Left renal cortex interstitium (tissue), 4 donors: ENCODE measurements at places on chromosomes 1 and 21.

GRCh38 chr1:34590211-34590623 is 164.6 kb upstream of the GJB5 start:
- DNase-seq, result no peak

DNA sequence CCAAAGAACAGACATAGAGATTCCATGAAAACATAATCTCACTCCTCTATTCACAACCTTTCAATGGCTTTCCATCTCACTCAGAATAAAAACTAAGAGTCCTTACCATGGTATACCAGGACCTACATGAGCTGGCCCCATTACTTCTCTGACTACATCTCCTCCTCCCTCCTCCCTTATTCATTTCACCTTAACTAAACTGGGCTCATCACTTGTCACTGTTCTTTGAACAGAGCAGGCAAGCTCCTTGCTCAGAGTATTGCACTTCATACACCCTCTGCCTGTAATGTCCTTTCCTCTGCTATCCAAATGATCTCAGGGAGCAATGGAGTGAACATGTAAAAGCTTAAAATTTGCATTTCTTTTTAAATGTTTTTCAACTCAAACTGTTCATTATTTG is 142.0 kb downstream of the MRPL39 start:
- no peak for DNase-seq

DNA sequence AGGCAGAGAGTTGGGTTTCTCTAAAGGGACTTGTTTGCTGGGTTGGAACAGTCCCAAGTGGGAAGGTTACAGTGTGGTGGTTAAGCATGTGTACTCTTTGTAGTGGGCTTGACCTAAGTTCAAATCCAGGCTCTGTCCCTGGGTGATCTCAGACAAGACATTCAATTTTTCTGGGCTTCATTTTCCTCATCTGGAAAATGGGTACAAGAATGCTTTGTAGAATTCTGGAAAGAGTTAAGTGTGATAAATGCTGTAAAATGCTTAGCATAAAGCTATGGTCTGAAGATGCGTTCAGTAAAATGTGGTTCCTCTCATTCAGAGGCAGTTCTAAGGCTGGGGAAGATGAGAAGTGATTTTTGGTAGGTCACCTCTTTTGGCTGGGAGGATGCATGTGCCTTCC is 805 bp downstream of the GRHL3 start:
- DNase-seq, result no peak

DNA sequence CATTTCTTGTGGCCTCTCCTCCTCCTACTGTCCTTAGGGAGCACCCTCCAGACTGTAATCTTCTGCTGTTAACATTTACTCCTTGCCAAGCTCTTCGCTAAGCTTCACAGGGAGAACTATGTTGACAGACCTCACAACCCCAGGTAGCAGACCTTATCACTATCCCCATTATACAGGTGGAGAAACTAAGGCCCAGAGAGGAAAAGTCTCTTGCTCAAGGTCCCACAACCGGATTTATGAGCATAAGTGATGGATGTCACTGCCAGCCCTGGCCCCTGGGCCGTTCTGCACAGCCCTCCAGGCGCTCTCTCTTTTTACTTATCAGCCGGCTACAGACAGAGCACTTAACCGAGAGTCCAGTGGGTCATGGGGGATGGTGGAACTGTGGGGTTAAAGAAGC is 18.1 kb downstream of the LYPD8 start:
- no peak for DNase-seq

DNA sequence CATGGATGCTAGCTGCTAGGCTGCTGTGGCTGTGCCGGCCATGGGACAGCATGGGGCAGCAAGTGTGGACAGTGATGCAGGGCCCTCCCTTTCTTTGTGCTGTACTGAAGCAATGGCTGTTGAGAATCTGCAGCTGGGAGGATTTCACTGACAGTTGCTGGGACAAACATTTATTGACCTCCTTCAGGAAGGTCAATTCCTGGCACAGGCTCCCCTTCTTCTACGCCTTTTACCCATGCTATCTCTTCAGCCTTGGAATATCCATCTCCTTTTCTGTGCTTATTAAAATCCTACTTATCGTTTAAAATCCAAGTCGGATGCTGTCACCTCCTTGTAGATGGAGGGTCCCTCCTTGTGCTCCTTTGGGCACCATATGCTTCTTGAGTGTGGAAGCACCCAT is 213.1 kb upstream of the USP24 start:
- DNase-seq, result no peak

GRCh38 chr1:43868741-43869067 is 64.9 kb upstream of the ARTN start:
- no peak for DNase-seq

- DNase-seq, result no peak
Observed at GRCh38 chr1:5644281-5645134, 347.7 kb downstream of the NPHP4 start.

- DNase-seq, result no peak
Observed at GRCh38 chr1:246583056-246583440, 16.8 kb downstream of the CNST start.

DNA sequence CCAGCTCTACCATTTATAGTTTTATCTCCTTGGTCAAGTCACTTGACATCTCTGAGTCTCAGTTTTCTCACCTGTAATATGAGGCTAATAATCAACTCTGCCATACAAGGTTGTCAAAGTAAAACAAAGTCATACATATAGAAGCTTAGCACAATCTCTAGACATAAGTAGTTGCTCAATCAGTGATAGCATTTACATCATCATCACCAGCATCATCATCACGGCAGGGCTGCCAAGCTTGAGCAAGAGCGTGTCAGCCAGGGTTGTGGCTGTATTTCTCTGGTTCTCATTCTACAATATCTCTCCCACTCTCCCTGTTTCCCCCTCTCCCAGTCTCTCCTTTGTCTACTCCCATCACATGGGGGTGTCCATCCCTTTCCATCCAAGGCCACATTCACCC is 41.7 kb upstream of the COA6 start:
- DNase-seq, result no peak

DNA sequence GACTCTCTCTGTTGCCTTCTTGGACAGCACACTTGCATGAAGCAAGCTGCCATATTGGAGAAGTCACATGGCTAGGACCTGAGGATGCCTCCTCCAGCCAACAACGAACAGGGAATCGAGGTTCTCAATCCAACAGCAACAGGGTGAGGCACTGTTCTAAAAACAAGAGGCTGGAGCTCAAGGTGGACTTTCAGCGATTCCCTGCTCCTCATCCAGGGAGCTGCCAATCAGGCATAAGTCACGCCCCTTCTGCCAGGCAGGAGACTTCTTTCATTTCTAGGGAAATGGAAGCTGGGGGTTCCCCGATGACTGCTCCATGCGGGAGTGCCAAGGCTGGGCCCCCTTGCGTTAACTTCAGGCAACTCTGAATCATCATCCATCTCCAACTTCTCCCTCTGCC is 22.7 kb upstream of the IFNAR1 start:
- DNase-seq, result no peak

DNA sequence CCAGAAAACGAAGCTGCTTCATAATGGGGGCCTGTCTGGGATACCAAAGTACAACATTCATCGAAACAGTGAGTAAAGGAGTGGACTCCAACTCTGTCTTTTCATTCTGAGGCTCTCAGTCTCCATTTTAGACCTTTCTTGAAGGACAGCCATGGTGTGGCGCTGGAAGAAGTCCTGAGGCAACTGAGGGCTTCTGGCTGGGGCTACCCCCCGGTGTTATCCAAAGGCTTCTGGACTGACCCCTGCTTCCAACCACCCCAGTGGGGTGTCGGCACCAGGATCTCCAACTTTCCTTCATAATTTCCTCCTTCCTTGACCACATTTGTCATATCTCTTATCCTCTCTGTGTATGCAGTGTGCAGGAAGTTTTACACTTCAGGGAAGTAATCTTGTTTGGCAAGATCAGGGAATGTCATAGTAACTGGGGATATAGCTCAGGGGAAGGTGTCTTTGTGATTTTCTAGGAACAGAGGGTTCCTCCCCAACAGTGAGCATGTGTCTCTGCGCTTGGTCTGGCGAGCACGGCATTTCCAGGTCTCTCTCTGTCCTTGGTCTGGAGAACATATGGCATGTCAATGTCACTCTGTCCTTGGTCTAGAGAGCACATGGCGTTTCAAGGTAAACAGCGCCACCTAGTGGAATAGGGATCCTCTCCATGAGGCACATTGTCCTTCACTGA is 19.4 kb upstream of the BSDC1 start:
- DNase-seq, result no peak

- DNase-seq, result no peak
Observed at GRCh38 chr1:21511579-21512522, 2.6 kb downstream of the ALPL start.

GRCh38 chr1:28954126-28954726 is 39.9 kb downstream of the EPB41 start:
- no peak for DNase-seq

GRCh38 chr1:50350421-50350820 is 72.8 kb downstream of the DMRTA2 start:
- DNase-seq, result no peak

GRCh38 chr1:18923756-18924211 is 21.4 kb upstream of the ALDH4A1 start:
- DNase-seq, result peak; percentile 59

DNA sequence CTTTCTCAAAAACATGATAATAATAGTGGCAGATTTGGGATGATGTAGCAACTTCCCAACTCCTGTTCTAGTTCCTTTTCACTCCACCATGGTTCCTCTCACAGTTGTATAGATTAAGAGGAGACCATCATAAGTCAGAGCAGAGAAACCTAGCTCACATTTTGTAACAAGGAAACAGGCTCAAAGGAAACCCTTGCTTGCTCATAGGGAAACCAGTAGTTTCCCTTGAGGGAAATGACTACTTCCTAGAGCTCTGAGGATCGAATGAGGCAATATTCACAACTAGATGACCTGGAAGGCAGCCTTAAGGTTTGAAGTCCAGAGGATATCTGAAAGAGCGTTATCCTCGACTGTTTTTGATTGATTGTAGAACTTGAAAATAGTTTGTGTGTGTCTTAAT is 76.1 kb upstream of the C8B start:
- DNase-seq, result no peak

GRCh38 chr1:217897100-217897499 is 266.0 kb downstream of the SPATA17 start:
- no peak for DNase-seq

DNA sequence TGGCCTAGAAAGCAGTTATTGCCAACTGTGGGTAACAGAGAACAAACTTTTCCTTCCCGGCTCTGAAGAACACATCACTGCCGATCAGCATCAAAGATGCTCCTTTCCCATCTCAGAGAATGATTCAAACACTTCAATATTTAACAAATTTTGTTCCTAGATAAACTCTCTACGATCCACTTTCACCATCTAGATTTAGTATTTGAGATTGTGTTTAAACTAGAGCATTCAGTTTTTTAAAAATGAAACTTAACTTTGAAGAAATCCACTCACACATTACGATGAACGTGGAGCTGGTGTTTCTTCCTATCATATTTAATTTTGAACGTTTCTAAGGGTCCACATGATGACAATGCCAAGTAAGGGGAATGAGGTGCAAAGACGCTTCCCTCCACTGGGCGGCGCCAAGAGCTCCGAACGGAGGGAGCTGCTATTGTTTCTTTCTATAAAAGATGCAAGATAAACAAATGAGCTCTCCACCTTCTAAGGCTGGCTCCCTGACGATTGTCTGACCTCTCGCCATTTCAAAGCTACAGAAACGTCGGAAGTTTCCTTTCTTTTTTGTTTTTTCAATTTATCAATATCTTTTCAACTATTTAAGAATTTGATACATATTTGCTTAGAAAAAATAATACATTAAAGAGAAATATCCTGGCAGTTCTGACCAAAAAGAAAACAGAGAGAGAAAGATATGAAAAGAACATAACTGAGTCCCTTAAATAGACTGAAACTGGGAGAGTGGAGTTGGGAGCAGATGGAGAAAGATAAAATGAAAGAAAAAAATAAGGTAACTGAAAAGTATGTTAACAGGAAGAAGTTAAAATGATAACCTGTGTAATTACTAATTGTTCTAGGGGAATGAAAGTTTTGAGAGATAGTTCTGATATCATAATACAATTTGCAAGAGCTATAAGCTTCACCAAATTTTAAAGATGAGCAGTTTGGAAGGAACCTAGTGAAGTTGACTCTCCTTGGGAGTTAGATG is 4.4 kb upstream of the BARHL2 start:
- no peak for DNase-seq

DNA sequence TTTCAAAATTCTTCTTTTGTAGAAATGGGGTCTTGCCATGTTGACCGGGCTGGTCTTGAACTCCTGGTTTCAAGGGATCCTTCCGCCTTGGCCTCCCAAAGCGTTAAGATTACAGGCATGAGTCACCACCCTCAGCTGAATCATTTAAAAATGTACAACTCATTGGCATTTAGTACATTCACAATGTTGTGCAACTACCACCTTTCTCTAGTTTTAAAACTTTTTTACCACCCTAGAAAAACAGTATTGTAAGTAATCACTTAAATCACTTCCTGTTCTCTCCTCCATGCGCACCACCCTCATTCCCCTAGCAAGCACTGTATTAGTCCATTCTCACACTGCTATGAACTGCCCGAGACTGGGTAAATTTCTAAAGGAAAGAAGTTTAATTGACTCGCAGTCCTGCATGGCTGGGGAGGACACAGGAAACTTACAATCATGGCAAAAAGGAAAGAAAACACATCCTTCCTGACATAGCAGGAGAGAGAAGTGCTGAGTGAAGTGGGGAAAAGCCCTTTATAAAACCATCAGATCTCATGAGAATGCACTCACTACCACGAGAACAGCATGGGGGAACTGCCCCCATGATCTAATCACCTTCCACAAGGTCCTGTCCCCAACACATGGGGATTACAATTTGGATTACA is 14.4 kb upstream of the THEM5 start:
- DNase-seq, result no peak

- no peak for DNase-seq
Observed at GRCh38 chr1:221557013-221557412, 184.9 kb downstream of the DUSP10 start.

DNA sequence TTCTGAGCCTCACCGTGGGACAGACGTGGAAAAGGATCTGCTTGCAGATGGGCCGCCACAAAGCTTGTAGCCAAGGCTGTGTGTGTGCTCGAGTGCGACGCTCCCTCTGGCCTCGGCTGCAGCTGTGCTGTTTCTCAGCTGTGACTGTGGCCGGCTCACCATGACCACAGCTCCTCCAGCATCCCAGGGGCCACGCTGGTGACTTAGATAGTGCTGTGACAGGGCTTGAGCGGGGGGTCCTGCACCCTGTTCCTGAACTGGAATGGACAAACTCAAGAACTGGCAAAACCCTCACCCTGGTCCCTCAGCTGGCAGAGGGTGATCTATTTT is 17.4 kb upstream of the ACTRT2 start:
- no peak for DNase-seq

DNA sequence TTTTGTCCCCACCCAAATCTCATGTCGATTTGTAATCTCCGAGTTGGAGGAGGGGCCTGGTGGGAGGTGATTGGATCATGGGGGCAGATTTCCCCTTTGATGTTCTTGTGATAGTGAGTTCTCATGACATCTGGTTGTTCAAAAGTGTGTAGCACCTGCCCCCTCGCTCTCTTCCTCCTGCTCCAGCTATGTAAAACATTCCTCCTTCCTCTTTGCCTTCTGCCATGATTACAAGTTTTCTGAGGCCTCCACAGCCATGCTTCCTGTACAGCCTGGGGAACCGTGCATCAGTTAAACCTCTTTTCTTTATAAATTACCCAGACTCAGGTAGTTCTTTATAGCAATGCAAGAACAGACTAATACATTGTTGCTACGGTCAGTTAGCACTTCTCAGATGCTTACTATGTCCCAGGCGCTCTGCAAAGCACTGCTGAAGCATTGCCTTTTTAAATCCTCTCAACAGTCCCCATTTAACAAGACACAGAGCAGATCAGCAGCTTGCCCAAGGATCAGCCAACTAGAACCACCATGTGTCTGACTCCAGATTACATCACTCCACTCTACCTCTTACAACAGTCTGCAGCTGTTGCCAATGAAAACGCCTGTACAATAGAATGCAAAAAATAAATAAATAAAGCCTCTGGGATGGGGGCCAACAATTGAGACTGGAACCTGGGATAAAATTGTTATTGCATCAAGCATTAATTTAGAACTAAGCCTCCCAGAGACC is 52.4 kb upstream of the USP1 start:
- DNase-seq, result no peak
